ENCODE measurements at places on chromosomes 6 and 20.

DNA sequence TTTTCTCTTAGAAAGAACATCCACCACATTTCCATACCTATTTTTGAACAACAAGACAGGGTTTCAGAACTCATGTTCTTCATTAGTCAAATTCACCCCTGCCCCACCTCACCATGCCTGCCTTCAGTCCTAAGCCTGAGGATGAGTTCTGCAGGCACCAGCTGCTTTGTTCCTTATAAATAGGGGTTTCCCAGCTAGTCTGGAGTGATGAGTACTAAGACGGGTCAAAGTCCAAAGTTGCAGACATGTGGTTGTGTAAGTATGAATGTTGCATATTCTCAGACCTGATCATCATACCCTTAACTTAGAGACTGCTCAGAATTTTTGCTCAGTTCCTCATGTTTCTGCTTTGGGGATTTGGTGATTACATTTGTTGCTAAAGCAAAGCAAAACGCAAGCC is 257.7 kb upstream of the CDYL start:
- no peak for DNase-seq

- DNase-seq = no peak
These were observed 16.5 kb upstream of the NTSR1 start for GRCh38 chr20:62692176-62692575.

- no peak for DNase-seq
These were observed 882 bp downstream of the CNR1 start for GRCh38 chr6:88165087-88165843.

GRCh38 chr6:31727034-31727716 is 1.9 kb downstream of the DDAH2 start:
- no peak for DNase-seq

DNA sequence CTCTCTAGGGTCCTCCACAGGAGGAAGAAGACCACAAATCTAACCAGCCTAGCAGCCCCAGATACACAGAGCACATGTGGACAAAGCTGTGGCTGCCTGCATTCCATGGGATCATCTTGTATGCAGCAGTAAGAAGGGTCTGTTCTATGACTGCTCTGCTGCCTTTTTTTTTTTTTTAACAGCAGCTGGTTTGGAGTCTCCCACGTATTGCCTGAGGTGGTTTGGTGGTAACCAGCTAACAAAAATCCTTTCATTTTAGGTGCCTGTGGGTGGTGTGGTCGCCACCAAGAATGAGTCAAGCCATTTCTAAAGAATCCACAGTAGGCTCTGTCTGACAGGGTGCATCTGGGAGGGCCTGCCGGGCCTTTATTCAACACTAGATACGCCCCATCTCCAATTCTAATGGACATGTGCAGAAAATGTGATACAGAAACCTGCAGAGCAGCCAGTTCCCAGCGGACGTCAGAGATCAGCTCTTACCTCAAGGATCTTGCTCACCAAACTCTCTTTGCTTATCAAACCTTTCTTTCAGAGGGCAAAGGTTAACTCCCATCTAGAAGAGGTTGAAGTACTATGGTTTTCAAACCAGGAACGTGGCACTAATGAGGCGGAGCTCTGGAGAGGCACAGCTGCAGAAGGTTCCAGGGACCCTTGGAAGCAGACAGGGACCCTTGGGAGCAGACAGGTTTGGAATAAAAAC is 32.0 kb downstream of the GNAS-AS1 start:
- DNase-seq = peak; percentile 73

GRCh38 chr6:45075246-45075645 is 252.9 kb upstream of the RUNX2 start:
- DNase-seq = no peak

DNA sequence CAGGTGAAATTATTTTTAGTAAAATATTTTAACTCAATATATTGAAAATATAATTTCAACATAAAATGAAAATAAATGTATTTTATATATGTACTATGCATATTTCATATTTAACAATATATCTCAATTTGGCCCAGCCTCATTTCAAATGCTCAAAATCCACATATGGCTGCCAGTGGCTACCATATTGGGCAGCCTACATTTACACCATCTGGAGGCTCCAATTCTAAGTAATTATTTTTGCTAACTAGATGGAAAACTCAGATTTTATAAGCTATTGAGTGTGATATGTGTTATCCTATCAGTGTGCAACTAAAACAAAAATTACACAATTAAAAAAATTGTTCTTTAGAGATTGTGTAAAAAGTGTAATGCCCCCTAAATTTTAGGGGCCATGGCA is 96.9 kb downstream of the SOX4 start:
- no peak for DNase-seq

DNA sequence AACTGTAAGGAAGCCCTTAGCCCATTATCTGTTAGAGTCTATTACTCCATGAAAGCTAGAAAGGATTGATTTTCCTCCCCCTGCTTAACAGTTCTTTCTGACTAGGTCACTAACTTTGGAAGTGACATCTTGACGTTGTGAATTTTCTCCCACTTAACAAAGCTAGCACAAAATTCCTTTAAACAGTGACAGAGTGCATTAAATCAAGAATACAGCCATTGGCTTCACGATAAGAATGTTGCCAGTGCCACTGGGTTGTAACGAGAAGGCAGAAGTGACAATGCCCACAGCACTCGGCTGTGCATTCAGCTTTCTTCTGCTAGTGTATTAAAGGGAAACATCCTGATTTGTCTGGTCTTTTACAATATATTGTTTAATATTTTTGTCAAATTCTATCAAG is 182.7 kb upstream of the DTNBP1 start:
- no peak for DNase-seq

DNA sequence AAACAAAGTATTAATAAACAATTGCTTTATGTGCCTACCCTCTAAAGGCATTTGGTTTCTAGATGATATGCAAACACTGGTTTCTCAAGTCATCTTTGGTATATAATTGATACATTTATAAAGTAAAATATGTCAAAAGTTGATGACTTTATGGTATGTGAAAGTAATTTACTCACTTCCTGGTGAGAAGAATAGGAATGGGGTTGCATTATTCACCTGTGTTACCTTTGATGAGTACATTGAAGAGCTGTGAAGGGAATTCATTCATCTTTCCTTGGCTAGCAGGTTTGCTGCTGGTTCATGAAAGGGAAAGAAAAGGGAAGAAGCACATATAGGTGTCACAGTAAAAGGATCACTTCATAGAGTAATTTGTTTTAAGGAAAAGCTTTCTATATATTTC is 20.4 kb downstream of the RNF217 start:
- DNase-seq = no peak

GRCh38 chr6:104700371-104701185 is 159.1 kb downstream of the HACE1 start:
- DNase-seq = no peak

DNA sequence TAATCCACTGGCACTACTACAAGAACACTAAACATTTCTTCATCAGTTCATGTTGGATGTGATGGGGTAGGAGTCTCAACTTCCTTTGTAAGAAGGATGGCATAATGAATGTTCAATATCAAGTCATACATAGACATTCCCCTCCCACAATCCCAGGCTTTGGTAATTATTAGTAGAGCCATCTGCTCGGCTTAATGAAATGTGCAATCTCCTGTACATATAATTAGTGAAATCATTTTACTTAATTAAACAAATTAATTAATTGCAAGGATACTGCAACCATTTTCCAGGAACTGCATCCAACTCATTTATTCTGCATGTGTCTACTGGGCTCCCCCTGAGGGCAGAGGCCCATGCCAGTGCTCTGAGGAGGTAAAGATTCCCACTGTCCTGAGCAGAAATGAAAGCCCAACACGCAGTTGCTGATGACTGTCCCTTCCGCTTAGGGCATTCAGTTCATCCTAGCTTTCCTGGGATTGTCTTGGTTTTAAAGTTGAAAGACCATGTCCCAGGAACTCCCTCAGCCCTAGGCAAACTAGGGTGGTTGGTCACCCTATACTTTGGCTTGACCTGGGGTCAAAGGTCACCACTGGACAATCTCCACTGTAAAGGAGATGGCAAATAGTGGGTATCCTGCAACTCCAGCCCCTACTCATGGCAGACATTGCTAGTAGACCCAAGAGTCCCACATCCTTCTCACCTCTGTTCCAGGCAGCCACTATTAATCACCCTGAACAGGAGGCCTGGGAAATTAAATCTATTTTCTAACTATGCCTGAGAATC is 109.8 kb downstream of the TRERF1 start:
- no peak for DNase-seq

DNA sequence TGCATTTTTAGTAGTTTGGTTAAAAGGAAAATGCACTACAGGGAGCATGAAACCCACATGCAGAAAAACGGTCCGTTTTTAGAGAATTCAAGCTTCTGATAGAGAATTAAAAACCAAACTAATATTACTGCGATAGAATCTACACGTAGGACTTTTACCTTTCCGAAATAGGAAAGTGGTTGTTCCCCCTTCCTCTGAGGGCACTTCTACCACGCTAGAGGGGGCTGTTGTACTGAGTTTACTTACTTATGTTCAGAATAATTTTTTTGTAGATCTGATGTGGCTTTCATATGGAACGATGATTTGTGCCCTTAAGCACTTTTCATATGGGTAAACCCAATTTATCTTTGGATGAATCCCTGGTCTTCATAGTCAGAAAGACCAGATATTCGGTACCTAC is 264.3 kb upstream of the PLN start:
- peak; percentile 42 for DNase-seq

DNA sequence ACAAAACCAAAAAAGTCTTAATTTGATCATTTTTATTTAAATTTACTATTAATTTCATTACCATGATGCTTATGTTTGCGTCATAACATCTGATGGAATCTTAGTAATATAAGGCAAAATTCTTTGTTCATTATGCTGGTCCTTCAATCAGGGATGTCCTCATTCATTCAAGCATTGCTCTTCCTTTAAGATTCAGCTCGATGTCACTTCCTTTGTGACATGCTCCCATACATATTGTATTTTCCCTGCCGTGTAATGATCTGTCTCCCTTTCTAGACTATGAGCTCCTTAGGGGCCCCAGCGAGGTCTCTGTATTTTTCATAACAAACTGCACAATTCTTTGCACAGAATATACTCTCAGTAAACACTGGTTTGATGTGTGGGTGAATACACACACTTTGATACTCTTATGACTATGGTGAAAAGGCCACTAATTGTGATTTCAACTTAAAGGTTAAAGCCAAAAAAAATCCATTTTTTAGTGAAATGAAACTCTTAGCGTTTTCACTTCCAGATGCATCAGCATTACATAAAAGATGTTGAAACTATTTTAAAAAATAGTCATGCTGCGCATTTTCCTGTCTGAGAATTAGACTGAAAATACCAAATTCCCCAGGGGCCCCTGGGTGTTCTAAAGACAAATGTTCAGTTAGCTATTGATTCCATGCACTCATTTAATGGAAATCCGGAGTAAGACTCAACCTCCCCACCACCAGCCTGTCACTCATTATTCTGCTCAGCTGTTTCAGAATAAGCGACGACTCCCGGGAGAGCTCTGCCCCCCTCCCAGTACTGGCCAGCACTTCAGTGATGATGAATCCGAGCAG is 169.7 kb downstream of the ATXN1 start:
- no peak for DNase-seq

- no peak for DNase-seq
These were observed 44.8 kb downstream of the TTI1 start for GRCh38 chr20:37988306-37988954.

GRCh38 chr6:13461805-13462204 is 25.6 kb downstream of the GFOD1 start:
- no peak for DNase-seq

GRCh38 chr6:101585501-101585900 is 192.0 kb downstream of the GRIK2 start:
- no peak for DNase-seq

GRCh38 chr6:52015953-52016352 is 71.5 kb downstream of the PKHD1 start:
- no peak for DNase-seq

DNA sequence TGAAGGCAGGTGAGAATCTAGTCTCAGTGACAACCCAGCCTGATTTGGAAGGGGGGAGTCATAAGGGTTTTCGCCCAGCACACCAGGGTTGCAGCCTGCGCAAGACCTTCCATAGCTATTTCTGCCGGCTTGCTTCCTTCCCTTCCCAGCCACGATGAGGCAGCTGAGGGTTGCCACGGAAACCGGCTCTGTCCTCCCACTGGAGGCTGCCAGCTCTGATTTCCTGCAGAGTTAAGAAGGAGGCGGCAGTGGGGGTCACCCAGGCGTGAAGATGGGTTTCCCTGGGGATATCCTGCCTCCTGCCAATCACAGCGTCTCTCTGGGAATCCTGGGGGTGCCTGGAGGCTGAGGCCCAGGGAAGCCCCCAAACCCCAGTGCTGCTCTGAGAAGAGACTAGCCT is 23.1 kb upstream of the KCNB1 start:
- DNase-seq = peak; percentile 31

DNA sequence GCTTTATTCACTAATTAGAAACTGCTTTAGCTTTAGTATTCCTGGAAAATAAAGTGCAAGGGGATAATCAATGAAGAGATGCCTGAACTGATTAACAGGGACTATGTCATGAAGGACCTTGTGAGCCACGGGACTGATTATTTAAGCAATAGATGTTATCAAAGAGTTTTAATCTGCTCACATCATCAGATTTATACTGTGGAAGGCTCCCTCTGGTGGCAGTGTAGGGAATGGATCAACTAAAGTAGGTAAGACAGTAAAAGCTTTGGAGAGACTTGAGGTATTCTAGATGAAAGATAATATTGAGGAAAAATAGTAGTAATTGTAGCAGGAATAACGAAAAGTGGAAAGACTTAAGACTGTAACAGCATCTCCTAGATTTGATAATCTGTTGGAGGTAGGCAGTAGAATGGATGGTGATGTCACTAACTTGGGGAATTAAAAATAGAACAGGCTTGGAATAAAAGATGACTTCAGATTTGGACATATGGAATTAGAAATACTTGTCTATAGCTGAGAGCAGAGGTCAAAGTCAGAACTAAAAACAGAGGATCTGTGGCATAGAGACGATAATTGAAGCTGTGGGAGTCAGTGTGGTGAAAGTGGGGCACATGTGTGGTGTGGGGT is 80.3 kb upstream of the HTR1E start:
- no peak for DNase-seq
